ENCODE measurements at places on chromosomes 5 and 9.
A peak's percentile ranks its signal among the peaks of the same experiment; 100 is the strongest.

- no peak for DNase-seq
These were observed 349.9 kb downstream of the PIK3R1 start for GRCh38 chr5:68565427-68565826.

DNA sequence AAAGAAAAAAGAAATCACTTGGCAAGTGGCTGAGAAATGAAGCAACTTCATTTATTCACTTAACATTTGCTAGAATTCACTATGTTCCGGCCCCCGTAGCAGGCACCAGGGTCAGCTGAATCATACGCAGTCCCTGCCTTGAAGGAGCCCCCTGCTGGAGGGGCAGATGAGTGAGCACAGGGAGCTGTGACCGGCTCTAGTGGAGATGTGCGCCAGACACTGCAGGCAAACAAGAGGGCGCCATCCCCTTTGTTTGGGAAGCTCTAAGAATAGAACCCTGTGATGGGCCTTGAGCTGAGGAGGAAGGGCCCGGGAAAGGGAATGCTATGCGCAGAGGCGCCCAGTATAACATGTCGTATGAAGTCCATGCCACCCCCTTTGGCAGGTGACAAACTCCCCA is 20.2 kb upstream of the RPL26L1 start:
- DNase-seq = peak; percentile 40

DNA sequence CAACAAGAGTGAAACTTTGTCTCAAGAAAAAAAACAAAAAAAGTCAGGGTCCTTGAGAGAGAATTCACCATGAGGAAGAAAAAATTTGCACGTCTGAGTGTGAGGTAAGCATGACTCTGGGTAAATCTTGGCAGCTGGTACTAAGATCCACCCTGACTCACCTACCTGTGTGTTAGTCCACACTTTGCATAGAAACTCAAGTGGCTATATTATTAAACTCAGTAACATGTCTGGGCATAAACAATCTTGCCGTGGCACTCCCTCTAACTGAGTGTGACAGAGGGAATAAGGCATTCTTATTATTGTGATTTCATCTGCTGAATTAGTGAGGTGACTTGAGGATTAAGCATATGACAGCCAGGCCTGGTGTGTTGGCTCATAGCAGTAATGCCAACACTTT is 259.4 kb upstream of the VLDLR start:
- DNase-seq = no peak

GRCh38 chr5:154583671-154584177 is 105.7 kb upstream of the HAND1 start:
- DNase-seq = no peak

GRCh38 chr5:180340856-180341255 is 12.3 kb downstream of the GFPT2 start:
- peak; percentile 68 for DNase-seq

DNA sequence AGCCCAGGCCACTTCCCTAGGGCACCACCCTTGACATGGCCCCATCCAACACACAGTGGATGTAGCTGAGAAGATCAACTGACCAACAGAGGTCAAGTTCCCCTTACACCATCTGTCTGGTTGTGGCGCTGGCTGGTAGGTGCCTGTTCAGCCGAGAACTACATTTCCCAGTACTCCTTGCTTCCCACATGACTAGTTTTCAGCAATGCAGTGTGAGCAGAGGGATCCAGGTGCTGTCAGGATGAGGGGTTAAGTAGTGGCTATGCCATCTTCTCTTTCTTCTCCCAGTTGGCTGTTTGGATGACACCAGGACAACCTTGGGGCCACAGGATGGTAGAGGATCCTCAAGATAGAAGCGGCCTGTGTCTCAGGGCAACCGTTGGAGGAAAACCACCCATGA is 48.6 kb upstream of the SH3PXD2B start:
- peak; percentile 6 for DNase-seq

- DNase-seq = peak; percentile 43
These were observed 33.9 kb downstream of the MAN2A1 start for GRCh38 chr5:109723606-109724005.

- DNase-seq = no peak
These were observed 27.9 kb upstream of the TGFBI start for GRCh38 chr5:136000932-136001331.

- no peak for DNase-seq
These were observed 155.4 kb downstream of the CARTPT start for GRCh38 chr5:71874521-71874920.

- DNase-seq = peak; percentile 28
These were observed 2.2 kb downstream of the RAD1 start for GRCh38 chr5:34913072-34913471.

Data from fibroblast of mammary gland (primary cell).